ENCODE measurements at places on chromosomes 4 and X.

- no peak for DNase-seq
Measured at GRCh38 chr4:99043346-99043745, 45.2 kb downstream of the ADH5 start.

GRCh38 chr4:81620442-81620841, 148.7 kb upstream of the RASGEF1B start:
- DNase-seq, result no peak

DNA sequence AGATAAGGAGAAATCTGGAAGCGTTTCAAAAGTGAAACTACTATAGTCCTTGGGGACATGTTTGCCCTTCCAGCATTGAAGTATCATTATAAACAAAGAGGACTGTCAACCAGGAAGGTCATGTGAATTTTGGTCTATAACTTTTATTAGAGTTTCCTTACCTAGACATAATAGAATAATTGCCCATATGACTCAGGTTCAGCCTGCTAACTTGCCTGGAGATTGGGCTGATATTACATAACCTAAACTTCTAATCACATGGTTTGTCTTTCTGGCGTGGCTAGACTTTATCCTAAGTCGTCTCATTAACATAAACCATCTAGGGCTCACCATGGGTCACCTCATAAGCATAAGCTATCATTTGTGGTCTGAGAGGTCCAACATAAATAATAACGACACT, 775.9 kb downstream of the CENPC start:
- DNase-seq, result no peak

DNA sequence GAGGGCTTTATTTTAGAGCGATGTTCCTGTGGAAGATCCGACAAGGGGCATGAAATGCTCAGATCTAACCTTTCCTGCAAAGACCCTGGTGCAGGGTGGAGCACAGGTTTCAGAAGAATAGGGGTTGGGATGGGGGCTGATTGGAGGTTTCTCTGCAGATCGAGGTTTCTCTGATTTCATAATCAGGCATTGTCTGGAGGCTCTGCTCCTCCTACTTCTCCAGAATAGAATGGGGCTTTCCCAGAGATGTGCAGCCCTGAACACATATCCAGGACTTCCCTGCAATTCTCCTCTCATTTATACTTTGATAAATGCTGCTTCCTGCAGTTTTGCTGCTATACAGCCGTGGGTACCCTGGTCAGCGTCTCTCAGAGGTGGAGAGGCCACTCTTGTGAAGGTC, 397.6 kb upstream of the BOD1L1 start:
- no peak for DNase-seq

- no peak for DNase-seq
Measured at GRCh38 chr4:147658501-147658900, 25.5 kb downstream of the PRMT9 start.

GRCh38 chr4:67694662-67695061, 6.3 kb downstream of the UBA6 start:
- DNase-seq, result no peak

GRCh38 chr4:78518561-78518960, 33.0 kb upstream of the ANXA3 start:
- no peak for DNase-seq

- no peak for DNase-seq
Measured at GRCh38 chr4:153418558-153418957, 47.6 kb upstream of the TMEM131L start.

- DNase-seq, result no peak
Measured at GRCh38 chr4:55927803-55928437, 20.8 kb upstream of the CEP135 start.

GRCh38 chr4:40251366-40251765, 54.5 kb downstream of the RHOH start:
- DNase-seq, result no peak

DNA sequence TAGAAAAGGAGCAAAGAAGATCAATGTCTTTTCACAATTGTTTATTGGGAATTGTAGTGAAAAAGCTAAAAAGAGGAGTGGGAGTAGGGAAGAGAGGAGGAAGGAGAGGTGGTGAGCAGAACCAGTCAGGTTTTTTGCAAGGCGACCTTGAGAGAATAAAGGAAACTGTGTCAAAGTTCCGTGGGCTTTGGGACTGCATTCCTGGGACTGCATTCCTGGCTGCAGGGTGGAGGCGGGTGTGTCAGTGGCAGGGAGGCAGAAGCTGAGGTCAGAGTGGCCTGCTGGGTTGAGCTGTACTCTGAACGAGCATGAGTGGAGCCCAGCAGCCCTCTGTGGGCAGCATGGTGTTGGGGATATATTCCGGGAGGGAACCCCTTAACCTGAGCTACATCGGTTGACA, 66.8 kb upstream of the UCP1 start:
- DNase-seq, result no peak

- DNase-seq, result no peak
Measured at GRCh38 chrX:129540068-129540653, at the start of gene OCRL. Gene OCRL (plus strand): TSS chrX:129540259. CDS start chrX:129540440, 181 bp downstream.

DNA sequence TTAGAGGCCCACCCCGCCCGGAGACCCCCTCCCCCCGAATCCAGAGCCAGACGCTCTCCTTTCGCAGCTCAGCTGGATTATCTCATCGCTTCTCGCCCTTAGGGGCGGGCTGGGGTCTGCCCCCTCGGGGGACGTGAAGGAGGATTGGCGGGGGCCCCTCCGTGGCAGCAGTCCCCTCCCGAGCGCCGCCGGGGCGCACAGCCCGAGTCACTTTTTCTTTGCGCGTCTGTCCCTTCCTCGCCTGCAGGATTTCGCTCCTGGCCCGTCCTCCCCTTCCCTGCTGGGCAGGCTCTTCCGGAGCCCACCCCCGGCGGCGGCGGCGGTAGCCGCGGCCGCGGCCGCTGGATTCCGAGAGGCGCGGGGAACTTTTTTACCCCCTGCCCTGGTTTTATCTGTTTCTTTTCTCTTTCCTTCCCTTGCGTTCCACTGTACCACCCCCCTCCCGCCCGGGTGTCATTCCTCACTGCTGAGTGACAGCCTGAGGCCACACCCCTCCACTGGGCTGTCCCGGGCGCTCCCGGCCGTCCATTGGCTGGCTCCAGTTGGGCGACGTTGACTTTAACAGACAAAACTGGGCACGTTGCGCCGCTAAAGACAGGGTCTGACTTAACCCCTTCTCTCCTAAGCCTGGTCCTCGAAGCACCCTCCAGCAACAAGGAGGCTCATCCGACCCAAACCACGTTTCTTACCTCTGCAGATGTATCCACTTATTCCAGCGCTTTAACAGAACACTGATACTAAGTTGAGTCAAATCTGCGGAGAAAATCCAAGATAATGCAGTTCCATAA, 492 bp upstream of the NKX3-2 start:
- DNase-seq, result no peak

DNA sequence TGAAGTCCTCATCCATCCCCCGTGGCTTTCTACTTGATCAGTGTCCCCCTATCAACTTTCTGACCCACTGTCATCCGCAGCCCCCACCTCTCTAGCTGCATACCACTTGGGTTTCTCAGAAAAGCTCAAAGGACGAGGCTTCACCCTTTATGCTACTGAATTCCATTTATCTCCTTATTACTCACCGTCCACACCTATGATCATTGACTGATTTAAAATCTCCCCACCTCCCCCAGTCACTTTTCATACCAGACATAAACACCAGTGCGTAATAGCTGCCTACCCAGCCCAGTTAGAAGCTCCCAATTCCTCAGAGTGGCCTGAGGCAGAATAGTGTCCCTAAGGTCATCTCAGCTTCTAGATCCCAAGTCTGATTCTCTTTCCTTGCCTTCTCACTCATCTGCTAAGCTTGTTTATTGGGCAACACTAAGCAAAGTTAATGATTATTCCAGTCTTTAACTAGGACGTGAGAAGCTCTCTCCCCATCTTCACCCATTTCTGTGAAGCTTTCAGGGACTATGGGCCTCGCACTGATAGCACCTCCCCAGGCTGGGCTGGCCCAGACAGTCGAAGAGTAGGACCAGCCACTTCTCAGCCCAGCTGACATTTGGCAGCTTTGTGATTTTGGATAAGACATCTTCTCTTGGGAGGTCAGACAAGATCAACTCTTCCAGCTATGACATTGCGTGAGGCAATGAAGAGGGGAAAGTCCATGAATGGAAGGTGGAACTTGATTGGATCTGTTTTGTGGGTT, 7.2 kb upstream of the DDX60L start:
- no peak for DNase-seq

DNA sequence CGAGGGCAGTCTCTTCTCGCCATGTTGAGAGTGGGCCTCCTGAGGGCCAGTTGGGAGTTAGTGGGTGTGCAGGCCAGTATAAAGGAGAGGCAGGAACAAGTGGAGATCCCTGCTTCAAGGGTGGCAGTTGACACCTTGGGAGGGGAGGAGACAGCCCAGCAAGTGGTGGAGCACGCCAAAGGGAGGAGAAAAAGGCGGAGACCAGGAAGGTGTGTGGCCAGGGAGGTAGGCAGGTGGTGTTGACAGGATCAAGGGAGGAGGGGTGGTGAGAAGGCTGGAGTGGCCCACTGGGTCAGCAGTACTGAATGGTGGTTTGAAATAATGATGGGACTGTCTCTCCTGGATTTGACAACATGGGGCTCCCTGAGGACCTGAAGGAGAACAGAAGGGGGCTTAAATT, 32.6 kb downstream of the ZNF185 start:
- no peak for DNase-seq

- DNase-seq, result no peak
Measured at GRCh38 chr4:177159600-177159999, 150.1 kb upstream of the NEIL3 start.

- DNase-seq, result no peak
Measured at GRCh38 chr4:38489011-38489861, 174.8 kb upstream of the KLF3 start.

GRCh38 chrX:78330540-78330939, 3.1 kb upstream of the CYSLTR1 start:
- DNase-seq, result no peak

DNA sequence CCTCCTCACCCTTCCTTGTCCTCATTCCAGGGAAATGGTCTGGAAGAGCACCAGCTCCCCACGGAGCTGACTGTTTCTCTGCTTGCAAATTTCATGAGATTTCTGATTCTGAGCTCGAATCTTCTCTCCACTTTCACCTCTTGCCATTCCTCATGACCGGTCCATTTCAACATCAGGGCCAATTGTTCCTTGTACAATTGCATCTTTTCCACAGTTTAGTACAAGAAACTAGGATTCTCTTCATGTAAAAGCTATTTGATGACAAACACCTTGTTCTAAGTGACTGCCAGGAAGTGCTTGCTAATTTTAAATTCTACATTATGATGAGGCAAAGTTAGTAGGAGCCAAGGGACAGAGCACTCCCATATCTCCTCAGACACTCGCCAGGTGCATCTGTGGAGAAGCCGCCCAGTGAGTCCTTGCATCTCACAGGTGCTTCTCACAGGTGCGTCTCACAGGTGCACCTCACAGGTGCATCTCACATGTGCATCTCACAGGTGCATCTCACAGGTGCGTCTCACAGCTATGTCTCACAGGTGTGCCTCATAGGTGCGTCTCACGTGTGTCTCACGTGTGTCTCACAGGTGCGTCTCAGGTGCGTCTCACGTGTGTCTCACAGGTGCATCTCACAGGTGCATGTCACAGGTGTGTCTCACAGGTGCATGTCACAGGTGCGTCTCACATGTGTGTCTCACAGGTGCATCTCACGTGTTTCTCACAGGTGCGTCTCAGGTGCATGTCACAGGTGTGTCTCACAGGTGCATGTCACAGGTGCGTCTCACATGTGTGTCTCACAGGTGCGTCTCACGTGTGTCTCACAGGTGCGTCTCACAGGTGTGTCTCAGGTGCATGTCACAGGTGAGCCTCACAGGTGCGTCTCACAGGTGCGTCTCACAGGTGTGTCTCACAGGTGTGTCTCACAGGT, 3.0 kb upstream of the PDE6B start:
- no peak for DNase-seq

DNA sequence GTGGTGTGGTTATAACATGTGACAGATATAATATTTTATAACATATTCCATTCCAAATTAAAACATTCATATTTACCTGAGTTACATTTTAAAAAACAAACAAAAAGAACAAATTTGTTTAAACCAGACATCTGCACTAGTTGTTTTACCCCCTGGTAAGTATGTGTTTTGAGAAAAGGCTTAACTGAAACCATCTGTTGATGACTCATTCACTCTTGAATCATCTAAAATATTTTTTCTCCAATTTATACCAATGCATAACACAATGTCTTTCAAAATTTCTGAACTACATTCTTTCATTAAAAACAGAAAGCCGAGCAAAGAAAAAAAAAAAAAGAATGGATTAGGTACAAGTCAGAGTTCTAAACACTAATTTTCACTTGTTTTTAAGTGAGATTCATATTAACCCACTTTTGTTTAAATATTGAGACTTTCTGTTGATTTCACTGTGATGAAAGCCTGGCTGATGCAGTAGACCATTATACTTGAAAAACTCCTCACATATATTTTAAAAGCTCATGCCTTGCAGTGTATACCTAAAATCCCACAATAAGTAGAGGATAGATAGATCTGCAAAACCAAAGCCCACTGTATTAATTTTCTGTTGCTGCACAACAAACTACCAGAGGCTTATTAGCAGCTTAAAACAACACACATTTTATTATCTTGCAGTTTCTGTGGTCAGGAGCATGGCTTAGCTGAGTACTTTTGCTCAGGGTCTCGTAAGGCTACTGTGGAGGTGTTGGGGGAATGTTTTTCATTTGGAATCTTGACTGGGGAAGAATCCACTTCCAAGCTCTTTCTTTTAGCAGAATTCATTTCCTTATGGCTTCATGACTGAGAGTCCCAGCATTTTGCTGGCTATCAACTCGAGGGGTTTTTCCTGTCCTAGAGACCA, 221.5 kb downstream of the PCDH18 start:
- no peak for DNase-seq

GRCh38 chr4:132169660-132170059, 979.4 kb upstream of the PCDH10 start:
- no peak for DNase-seq

- DNase-seq, result no peak
Measured at GRCh38 chrX:37847733-37848197, 394 bp upstream of the DYNLT3 start.

DNA sequence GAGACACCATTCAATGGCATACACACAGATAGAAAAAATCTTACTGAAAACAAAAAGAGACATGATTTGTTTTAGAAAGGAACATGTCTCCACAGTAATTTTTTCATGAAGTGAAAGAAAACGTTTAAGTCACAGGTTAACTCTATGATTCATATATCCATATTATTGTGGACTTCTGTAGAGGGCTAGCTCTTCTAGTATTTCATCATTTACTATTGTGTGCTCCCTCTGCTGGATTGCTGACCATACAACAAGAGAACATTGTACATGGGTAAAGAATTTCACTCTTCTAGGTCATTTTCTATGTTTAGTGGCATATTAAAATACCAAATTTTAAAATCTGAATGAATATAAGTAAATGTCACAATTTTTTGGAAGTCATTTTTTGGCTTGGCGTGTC, 91.8 kb upstream of the POU3F4 start:
- DNase-seq, result no peak

Data from stimulated activated CD8-positive, alpha-beta memory T cell treated with anti-CD3 and anti-CD28 coated beads, Interleukin-15, amount 100 ng/mL, for 4 hours (primary cell).